Adrenal gland (tissue), 19 donors: ENCODE measurements at places on chromosomes 12 and 14. TPM values are rescaled to one million over a fixed set of nuclear protein-coding genes. Genes with fewer than 3 reads are reported as not detected.

SMAGP gene
- polyA plus RNA-seq: 6.0 TPM

SYCP3 gene
- 0.16 TPM for polyA plus RNA-seq

SLC25A47 gene
- polyA plus RNA-seq: not detected

SYT10 gene
- polyA plus RNA-seq: 0.03 TPM

ZDHHC22 gene
- polyA plus RNA-seq: not detected

MYF6 gene
- polyA plus RNA-seq: not detected

VRTN gene
- polyA plus RNA-seq: not detected

OTUB2 gene
- 2.0 TPM for polyA plus RNA-seq

GAS2L3 gene
- 0.84 TPM for polyA plus RNA-seq

MIP gene
- polyA plus RNA-seq: 0.08 TPM

EPYC gene
- not detected for polyA plus RNA-seq

CEBPE gene
- polyA plus RNA-seq: not detected

SMCO2 gene
- 0.57 TPM for polyA plus RNA-seq

DNAL1 gene
- 6.5 TPM for polyA plus RNA-seq

SLC5A8 gene
- 1.5 TPM for polyA plus RNA-seq

PRICKLE1 gene
- polyA plus RNA-seq: 1.4 TPM

CCDC38 gene
- 0.44 TPM for polyA plus RNA-seq

TAC3 gene
- 1.1 TPM for polyA plus RNA-seq

SERPINA12 gene
- polyA plus RNA-seq: not detected

FAIM2 gene
- 45.9 TPM for polyA plus RNA-seq

CISTR gene
- polyA plus RNA-seq: not detected

A2M gene
- polyA plus RNA-seq: 481 TPM

CMAS gene
- 33.8 TPM for polyA plus RNA-seq

BEGAIN gene
- polyA plus RNA-seq: 59.0 TPM

SLC22A17 gene
- polyA plus RNA-seq: 121 TPM

KRT2 gene
- polyA plus RNA-seq: 0.16 TPM

CYP27B1 gene
- polyA plus RNA-seq: 2.5 TPM

CD69 gene
- polyA plus RNA-seq: 2.8 TPM

RBM23 gene
- 43.8 TPM for polyA plus RNA-seq

LMNTD1 gene
- polyA plus RNA-seq: not detected

HECTD1 gene
- 117 TPM for polyA plus RNA-seq

NPFF gene
- not detected for polyA plus RNA-seq

RASSF9 gene
- polyA plus RNA-seq: 0.57 TPM
